Common myeloid progenitor, CD34-positive (primary cell): ENCODE measurements at places on chromosomes 1 and 21.
A peak's percentile ranks its signal among the peaks of the same experiment; 100 is the strongest.

DNA sequence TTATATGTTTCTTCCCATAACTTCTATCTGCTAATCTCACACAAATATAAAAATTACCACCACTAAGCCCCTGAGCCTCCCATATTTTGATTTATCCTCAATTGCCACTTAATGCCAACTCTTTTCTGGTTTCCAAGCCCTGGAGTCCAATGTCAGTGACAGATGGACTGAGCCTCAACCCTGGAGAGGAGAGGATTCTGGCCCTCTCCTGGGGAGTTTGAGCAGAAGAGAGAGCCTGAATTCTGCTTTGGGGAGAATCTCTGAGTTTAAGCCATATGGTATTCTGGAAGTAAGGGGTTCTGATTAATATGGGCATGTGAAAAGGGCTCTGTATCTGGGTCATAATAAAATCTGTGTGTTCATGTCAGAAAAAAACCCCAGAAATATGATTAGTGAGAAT, 8.5 kb downstream of the CADM3 start:
- DNase-seq: no peak

DNA sequence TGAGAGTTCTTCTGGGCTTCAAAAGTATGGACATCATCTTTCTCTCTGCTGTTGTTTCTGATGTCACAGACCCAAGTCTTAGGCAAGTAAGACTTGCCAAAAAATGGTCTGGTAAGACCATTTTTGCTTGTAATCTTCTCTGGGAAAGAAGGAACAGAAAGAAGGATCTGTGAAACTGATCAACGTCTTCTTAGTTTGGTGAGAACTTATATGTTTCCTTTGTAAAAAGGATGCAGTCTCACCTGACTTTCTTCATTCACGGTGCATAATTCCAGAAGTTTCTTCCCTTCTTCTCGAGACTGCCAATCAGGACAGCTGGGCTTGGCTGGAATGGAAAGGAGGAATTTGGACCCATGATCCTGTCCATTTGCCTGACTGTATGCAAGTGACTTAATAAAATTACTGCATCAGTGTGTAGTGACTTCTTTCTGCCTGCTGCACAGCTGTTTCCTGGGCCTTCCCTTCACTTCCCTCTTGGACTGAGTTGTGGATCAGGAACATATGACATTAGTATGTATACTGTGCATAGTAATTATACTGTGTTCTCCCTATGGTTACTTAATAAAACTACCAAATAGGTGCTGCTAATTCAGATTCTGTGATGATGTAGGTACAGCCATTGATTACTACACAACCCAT, 7.6 kb upstream of the DENND1B start:
- DNase-seq: no peak

- no peak for DNase-seq
Measured at GRCh38 chr1:231069333-231069732, 29.3 kb upstream of the FAM89A start.

DNA sequence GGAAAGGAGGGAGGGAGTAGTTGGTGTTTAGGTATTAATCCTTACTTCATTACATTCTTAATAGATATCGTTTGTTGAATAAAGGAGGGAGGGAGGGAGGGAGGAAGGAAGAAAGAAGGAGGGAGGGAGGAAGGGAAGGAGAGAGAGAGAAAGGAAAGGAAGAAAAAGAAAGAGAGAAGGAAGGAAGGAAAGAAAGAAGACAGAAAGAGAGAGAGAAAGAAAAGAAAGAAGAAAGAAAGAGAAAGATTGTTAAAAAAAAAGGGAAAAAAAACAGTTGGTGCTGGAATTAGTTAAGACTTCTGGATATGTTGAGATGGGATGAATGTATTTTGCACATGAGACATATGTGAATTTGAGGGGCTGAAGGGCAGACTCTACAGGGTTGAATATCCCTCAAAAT, 44.1 kb upstream of the ZSWIM5 start:
- DNase-seq: no peak

DNA sequence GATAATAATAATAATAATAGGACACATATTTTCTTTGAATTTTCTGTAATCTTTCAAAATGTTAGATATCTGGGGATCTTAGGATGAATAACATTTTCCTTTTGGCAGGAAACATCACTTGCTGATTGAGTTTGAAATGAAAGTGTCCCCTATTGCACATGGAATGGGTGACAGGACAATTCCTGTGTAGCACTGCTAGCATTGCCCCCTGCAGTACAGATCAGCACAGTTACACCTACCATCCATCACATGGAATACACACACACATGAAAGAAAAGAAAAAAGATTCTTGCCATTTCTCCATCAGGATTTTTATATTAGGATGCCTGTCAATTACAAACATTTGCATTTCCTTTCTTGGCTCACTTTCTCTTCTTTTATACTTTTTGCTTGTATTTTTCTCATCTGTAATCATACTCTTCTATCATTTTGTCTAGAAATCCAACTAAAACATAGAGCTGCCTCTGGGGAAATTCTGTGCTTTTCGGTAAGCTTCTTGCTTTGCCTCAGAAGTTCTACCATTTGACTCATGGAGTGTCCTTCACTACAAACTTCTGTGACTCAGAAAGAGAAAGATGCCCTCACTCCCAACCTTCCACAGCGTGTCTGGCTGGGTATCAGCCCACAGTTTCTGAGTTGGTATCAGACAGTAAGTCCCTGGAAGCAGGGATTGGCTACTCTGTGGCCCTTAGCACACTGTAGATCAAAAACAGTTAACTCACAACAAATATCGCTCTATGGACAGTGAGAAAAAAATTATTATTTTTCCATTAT, 641.2 kb downstream of the PTPRC start:
- DNase-seq: no peak

GRCh38 chr1:203104789-203105390, 19.1 kb upstream of the MYOG start:
- DNase-seq: no peak

DNA sequence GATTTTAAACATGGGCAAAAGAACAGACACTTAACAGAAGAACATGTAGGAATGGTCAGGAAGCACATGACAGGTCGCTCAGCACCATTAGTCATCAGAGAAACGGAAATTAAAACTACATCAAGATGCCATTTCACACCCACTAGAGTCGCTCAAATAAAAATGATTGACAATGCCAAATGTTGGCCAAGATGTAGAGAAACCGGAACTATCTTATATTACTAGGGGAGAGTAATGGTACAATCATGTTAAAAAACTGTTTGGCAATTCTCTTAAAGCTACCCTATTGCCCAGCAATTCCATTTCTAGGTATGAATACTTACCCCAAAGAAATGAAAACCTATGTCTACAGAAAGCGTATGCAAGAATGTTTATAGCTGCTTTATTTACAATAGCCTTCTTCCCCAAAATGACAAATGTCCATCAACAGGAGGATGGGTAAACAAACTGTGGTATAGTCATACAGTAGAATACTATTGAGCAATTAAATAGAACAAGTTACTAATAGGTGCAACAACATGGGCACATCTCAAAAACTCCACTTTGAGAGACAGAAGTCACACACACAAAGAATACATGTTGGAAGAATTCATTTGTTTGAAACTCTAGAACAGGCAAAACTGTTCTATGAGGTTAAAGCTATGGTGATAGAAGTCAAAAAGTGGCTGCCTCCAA, 92.8 kb downstream of the ETS2 start:
- no peak for DNase-seq

GRCh38 chr1:64061430-64062104, 141.9 kb upstream of the UBE2U start:
- DNase-seq: no peak

DNA sequence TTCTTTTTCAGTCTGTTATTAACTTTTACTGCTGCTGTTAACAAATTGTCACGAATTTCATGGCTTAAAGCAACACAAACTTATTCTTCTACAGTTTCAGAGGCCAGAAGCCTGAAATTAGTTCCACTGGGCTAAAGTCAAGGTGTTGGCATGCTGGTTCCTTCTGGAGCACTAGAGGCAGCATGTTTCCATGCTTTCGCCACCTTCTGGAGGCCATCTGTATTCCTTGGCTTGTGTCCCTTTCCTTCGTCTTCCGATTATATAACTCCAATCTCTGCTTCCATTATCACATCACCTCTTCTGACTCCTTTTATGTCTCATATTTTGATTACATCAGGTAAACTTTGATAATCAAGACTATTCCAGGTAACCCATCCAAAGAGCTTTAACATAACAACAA, 1742.1 kb downstream of the BRINP3 start:
- DNase-seq: no peak

GRCh38 chr1:245116751-245117150, 38.0 kb upstream of the KIF26B start:
- no peak for DNase-seq

- no peak for DNase-seq
Measured at GRCh38 chr1:71490432-71490831, 409.6 kb upstream of the ZRANB2 start.

- peak; percentile 14 for DNase-seq
Measured at GRCh38 chr1:21381354-21381753, 58.6 kb upstream of the NBPF3 start.

- no peak for DNase-seq
Measured at GRCh38 chr1:5298376-5298775, 644.0 kb downstream of the AJAP1 start.

GRCh38 chr1:153355445-153356071, 2.1 kb upstream of the S100A9 start:
- DNase-seq: peak; percentile 71

DNA sequence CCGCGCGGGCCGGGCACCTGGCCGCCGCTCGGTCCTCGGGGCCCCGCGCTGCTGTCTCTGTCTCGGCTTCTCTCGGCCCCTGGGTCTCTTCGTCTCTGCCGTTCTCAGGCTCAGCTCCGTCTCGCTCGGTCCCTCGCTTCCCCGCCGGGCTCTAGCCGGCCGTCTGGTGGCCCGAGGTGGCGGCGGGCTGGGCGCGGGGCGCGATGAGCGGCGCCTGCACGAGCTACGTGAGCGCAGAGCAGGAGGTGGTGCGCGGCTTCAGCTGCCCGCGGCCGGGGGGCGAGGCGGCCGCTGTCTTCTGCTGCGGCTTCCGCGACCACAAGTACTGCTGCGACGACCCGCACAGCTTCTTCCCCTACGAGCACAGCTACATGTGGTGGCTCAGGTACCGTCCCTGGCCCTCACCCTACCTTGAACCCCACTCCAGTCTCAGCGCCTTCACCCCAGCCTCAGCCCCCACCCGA, 355 bp downstream of the SHISAL2A start:
- DNase-seq: peak; percentile 68

GRCh38 chr1:198741744-198742143, 102.9 kb downstream of the PTPRC start:
- DNase-seq: no peak

DNA sequence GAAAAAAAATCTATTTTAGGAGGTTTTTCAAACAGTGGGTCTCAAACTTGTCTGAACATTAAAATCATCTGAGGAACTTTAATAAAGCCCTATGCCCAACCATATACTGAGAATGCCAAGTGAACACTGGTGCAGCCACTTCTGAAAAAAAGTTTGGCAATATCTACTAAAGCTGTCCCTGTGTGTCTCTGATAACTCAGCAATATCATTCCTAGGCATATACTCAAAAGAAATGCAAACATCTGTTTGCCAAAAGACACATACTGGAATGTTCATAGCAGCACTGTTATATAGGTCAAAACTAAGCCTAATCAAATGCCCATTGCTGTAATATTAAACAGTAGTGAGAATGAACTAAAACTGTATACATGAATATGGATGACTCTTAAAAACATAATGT, 74.2 kb upstream of the RGS4 start:
- no peak for DNase-seq

- no peak for DNase-seq
Measured at GRCh38 chr1:44784094-44785028, 3.6 kb downstream of the BEST4 start.

- no peak for DNase-seq
Measured at GRCh38 chr1:59094001-59094400, 202.9 kb upstream of the FGGY start.

- DNase-seq: peak; percentile 46
Measured at GRCh38 chr1:24694380-24694843, 50.8 kb upstream of the CLIC4 start.

DNA sequence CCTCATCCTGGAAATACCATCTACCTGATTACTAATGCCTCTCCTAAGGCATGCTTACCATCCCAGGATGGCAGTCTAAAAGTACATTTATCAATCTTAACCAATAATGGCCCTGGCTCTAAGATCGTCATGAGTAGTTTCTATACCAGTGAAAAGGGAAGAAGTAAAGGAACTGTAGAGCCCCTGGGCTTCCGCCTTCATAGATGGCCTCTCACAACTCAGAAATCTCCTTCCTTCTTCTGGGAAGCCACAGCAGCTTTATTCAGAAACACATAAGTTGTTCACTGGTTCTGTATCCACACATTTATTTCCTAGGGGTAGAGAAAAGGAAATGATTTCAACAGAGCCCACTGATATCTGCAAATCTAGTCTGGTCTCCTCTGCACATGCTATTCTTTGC, 41.0 kb upstream of the CD5L start:
- peak; percentile 19 for DNase-seq

DNA sequence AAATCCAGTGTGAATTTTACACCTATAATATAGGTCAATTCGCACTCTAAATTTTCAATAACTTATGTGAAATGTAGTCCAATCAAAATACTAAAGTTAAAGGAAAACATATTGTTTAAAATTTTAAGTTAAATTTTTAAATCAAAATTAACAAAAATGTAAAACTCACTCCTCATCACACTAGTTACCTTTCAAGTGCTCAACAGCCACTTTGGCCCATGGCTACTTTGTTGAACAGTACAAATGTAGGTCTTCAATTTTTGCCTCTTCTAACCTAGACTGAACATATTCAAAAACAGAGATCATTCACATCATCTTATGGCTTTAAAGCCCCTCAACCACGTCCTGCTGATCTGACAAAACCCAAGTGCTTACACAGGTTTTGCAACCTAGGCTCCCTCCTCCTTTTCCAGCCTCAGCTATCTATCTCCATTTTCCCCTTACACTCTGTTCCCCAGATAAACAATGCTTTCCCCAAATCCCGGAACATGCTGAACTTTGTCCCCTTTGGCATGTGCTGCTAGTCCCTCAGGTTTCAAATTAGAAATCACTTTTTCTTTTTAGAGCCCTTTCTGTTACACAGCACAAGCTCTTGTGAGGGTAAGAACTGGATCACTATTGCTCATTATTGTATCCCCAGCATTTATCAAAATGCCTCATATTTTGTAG, 110.6 kb downstream of the AKT3 start:
- no peak for DNase-seq

DNA sequence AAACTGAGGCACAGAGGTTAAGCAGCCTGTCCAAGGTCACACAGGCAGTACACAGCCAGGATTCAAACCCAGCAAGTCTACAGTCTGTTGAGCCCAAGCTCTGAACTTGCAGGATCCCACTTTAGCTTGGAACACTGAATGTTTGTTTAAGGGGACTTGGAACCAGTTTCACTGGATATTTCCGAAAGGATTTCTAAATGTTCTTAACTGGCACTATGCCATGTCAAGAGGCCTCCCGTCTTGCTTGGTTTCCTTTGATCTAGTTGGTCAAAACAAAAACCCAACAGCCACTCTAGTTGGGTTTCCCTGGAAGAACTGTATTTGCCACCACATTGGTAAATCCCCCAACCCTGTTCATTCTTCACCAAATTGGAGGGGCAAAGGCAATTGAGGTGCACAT, 317.6 kb upstream of the KAZN start:
- no peak for DNase-seq
